ENCODE measurements at places on chromosomes 6 and 20.

GRCh38 chr6:14876778-14877613 is 368.9 kb upstream of the JARID2 start:
- no peak overlapping the region for H3K4me3 ChIP-seq
- H3K36me3 ChIP-seq, result no peaks in the 10 kb centered on the region
- H3K27ac ChIP-seq, result peak overlapping the region; percentile 99
- H3K4me1 ChIP-seq, result peaks cover 90% of the 10 kb centered on the region
- peak; percentile 99 for DNase-seq

- H3K27me3 ChIP-seq, result no peaks in the 10 kb centered on the region
- DNase-seq, result no peak
- H3K4me1 ChIP-seq, result no peaks in the 10 kb centered on the region
- H3K36me3 ChIP-seq, result no peaks in the 10 kb centered on the region
- H3K4me3 ChIP-seq, result no peak overlapping the region
- no peak overlapping the region for H3K27ac ChIP-seq
Measured at GRCh38 chr20:51365670-51366069, 176.8 kb downstream of the NFATC2 start.

GRCh38 chr6:150546457-150546856 is 53.2 kb upstream of the PLEKHG1 start:
- no peak overlapping the region for H3K4me3 ChIP-seq
- peaks cover 7% of the 10 kb centered on the region for H3K27me3 ChIP-seq
- H3K4me1 ChIP-seq, result no peaks in the 10 kb centered on the region
- DNase-seq, result no peak
- no peaks in the 10 kb centered on the region for H3K36me3 ChIP-seq

DNA sequence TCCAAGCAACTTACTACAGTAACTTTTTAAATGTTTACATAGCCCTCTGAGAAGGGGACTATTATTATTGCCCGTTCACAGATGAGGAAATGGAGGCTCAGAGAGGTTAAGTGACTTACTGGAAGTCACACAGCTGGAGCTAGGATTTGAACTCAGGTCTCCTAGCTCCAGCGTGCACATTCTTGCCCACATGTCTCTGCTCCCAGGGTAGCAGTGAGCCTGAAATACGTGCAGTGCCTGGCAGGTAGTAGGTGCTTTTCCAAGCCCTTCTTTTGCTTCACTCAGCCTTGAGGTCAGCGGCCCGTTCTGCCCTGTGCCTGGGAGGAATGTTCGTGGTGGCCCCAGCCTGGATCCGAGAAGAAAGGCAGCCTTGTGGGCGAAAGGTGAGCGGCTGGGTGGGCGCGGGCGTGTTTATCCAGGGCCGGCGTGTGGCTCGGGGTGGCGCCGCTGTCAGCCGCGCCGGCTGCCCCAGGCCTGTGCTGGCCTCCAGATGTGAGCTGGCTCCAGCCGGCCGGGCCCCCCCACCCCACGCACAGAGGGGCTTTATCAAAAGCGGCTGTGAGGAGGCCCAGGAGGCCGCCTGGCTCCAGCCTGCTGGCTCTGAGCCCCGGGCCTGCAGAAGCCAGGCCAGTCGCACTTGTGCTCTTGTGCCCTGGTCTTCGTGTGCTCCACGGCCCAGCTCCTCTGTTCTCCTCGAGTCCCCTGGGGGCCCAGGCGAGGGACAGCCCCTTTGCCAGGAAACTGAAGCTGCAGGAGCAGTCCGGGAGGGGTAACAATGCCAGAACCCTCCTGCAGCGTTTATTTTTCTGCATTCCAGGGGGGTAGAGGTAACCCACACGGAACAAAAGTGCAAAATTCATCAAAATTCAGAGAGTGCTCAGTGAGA is 58.1 kb downstream of the UBE2V1 start:
- no peak overlapping the region for H3K4me3 ChIP-seq
- no peak overlapping the region for H3K27ac ChIP-seq
- DNase-seq, result no peak
- H3K4me1 ChIP-seq, result peaks cover 22% of the 10 kb centered on the region

DNA sequence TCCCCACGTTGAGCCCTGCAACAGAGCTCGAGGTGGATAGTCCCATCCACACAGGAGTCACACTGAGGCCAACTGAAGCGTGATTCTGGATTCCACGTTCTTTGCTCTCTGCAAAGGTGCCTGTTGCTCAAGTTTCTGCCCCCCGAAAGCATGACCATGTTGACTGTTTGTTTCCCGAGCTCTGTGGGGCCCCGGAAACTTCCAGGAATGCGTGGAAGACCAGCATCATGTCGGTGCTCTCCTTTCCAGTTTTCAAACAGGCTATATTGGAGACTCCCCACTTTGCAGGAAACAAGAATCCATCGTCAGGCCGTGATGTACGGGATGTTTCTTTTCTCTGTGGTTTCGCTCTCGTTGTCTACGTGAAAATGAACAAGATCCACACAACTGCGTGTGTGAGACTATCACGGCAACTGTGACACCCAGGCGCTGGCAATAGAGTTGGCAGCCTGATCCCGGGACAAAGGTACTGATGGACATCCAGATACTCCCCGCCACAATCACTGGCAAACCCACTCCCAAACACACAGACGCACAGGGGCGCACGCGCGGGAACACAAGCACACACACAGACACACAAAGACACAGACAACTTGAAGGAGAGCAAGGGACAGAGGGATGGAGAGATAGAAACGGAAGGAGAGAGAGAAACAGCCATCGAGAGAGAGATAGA is 444.6 kb upstream of the DEFB115 start:
- H3K27ac ChIP-seq, result no peak overlapping the region
- no peak overlapping the region for H3K4me3 ChIP-seq
- no peaks in the 10 kb centered on the region for H3K4me1 ChIP-seq
- DNase-seq, result no peak
- H3K27me3 ChIP-seq, result no peaks in the 10 kb centered on the region
- H3K36me3 ChIP-seq, result no peaks in the 10 kb centered on the region

- no peak for DNase-seq
- no peak overlapping the region for H3K27ac ChIP-seq
- no peaks in the 10 kb centered on the region for H3K36me3 ChIP-seq
- peak overlapping the region; percentile 23 for H3K4me3 ChIP-seq
- peaks cover 14% of the 10 kb centered on the region for H3K4me1 ChIP-seq
Measured at GRCh38 chr20:46021361-46022359, 7.4 kb upstream of the SLC12A5 start.

DNA sequence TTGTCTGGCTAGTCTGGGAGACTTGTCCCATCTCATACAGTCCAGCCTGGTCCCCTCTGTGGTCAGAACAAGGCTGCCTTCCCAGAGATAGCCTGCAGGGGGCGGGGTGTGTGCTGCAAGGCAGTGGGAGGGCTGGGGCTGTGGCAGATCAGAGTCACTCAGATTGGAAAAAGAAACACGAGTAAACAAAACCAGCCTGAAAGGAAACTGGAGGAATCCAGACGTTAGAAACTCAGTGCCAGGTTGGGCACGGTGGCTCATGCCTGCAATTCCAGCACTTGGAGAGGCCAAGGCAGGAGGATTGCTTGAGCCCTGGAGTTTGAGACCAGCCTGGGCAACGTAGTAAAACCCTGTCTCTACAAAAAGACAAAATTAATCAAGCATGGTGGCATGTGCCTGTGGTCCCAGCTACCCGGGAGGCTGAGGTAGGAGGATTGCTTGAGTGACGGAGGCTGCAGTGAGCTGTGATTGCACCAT is 20.2 kb downstream of the LEMD2 start:
- H3K4me1 ChIP-seq, result peaks cover 4% of the 10 kb centered on the region
- no peak overlapping the region for H3K4me3 ChIP-seq
- H3K27me3 ChIP-seq, result no peaks in the 10 kb centered on the region
- DNase-seq, result peak; percentile 40

DNA sequence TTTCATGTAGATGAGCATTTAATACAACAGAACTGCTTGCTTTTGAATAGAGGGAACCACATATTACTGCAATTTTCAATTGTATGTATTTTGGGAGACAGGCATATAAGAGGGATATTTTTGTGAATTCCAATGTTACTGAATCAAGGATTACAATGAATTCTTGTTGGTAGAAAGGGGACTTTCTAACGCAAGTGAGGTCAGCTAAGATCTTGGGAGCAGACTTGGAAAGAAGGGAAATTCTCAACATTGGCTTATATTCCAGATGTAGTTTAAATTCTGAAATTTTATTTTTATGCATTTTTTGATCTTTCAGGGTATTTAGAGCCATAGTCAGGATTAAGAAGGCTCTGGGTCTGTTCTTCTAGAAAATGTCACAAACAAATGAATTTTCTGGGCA is 43.3 kb upstream of the CTAGE9 start:
- DNase-seq, result no peak
- no peak overlapping the region for H3K27ac ChIP-seq
- H3K36me3 ChIP-seq, result no peaks in the 10 kb centered on the region
- H3K27me3 ChIP-seq, result no peaks in the 10 kb centered on the region
- no peaks in the 10 kb centered on the region for H3K4me1 ChIP-seq

DNA sequence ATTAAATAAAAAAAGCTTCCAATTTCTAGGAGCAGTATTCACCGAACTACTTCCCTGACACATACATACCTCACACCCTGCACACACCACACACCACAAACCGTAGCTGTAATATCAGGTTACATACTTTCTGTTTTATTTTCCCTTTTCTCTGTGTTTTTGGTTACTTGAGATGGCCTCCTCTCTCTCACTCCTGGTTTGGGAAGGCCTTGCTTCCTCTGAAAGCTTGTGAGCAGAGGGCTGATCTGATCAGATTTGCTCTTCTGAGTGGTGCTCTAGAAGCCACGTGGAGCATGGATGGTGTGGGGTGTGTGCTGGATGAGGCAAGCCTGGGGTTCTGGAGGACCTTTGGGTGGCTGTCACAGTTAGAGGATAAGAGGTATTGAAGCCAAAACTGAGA is 20.9 kb downstream of the UTRN start:
- H3K36me3 ChIP-seq, result peaks cover 21% of the 10 kb centered on the region
- H3K27me3 ChIP-seq, result no peaks in the 10 kb centered on the region
- peaks cover under 1% of the 10 kb centered on the region for H3K4me1 ChIP-seq
- no peak for DNase-seq

DNA sequence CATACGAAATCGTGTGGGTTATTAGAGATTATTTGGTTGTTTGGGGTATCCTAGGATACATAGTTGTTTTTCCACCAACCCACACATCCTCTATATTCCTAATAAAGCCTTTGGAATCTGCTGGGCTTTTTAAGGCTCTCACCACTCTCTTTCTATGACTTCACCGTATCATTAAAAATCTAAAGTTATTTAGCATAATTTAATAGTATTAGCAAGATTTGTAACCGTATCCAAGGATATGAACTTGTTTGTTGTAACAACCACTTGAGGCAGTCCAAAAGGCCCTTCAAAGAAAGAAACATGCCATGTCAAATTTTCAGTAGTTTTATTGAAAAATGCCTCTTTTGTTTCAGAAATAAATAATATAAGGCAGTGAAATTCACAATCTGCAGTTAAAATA is 121.8 kb downstream of the COL12A1 start:
- DNase-seq, result no peak
- no peak overlapping the region for H3K27ac ChIP-seq
- peaks cover 30% of the 10 kb centered on the region for H3K27me3 ChIP-seq
- no peaks in the 10 kb centered on the region for H3K4me1 ChIP-seq

GRCh38 chr6:15905488-15906419 is 223.1 kb upstream of the MYLIP start:
- H3K27ac ChIP-seq, result peak overlapping the region; percentile 54
- H3K36me3 ChIP-seq, result no peaks in the 10 kb centered on the region
- peaks cover 51% of the 10 kb centered on the region for H3K4me1 ChIP-seq
- H3K4me3 ChIP-seq, result peak overlapping the region; percentile 12
- peak; percentile 66 for DNase-seq

DNA sequence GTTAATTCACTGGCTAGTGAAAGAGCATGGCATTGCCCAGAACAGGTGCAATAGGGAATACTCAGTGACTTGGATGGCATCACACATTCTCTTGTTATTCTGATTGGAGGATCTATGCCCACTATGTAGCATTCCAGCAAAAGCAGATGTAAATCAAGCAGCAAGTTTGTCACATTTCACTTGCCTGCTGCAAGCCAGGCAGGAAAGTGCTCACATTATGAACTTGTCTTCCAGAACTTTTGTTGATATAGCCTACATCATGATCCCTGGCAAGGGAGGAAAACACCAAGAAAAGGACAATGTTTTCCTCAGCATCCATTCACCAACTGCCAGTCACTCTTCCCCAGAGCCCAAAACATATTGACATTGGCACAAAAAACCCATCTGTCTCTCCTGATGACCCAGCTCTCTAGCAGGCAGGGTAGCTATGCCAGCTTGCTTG is 77.8 kb downstream of the ARHGAP18 start:
- peaks cover 48% of the 10 kb centered on the region for H3K36me3 ChIP-seq
- no peaks in the 10 kb centered on the region for H3K27me3 ChIP-seq
- no peak overlapping the region for H3K4me3 ChIP-seq
- DNase-seq, result no peak

GRCh38 chr20:37915434-37915787 is 12.5 kb downstream of the VSTM2L start:
- no peak overlapping the region for H3K27ac ChIP-seq
- H3K4me3 ChIP-seq, result no peak overlapping the region
- H3K27me3 ChIP-seq, result peaks cover 19% of the 10 kb centered on the region

- H3K4me3 ChIP-seq, result no peak overlapping the region
- H3K27ac ChIP-seq, result no peak overlapping the region
- H3K27me3 ChIP-seq, result no peaks in the 10 kb centered on the region
Measured at GRCh38 chr20:8200220-8200619, 68.2 kb downstream of the PLCB1 start.

- H3K4me3 ChIP-seq, result no peak overlapping the region
- peaks cover 6% of the 10 kb centered on the region for H3K27me3 ChIP-seq
- no peaks in the 10 kb centered on the region for H3K36me3 ChIP-seq
Measured at GRCh38 chr6:35385457-35386202, 43.3 kb downstream of the PPARD start.

- H3K27ac ChIP-seq, result peak overlapping the region; percentile 50
- no peaks in the 10 kb centered on the region for H3K27me3 ChIP-seq
- peak; percentile 79 for DNase-seq
- peak overlapping the region; percentile 29 for H3K4me3 ChIP-seq
Measured at GRCh38 chr6:6793388-6794250, 205.1 kb downstream of the LY86 start.

DNA sequence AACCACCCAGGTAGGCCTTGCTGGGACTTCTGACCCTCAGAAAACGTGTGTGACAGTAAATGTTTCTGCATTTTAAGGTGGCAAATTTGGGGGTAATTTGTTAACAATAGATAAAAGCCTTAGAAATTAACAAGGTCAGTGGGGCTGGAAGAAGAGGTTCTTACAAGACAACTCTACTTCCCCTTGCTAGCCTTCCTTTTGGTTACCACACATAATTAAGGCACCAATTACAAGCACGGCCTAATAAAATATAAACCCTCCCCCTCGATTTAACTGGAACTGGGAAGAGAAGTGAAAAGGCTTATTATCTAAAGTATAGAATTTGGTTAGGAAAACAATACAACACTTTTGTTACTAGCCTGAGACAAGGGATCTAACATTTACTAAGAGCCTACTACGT is 38.8 kb downstream of the ELOVL5 start:
- DNase-seq, result no peak
- no peak overlapping the region for H3K4me3 ChIP-seq
- H3K27ac ChIP-seq, result no peak overlapping the region

DNA sequence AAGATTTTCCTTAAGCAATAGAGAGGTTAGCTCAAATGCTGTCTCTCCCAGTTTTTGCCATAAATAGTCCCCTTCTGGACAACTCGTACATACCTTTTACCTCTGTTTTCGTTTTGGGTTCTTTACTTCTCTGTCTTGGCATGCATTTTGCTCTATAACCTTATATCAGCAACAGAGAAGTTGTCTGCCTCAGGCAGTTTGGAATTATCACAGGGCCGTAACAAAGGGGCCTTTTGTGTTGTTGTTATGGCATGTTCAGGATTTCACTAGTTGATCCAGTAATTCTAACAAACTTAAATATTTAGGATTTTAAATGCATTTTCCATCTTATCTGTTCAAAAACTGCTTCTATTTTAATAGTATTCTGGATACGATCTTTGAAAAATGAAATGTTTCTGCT is 259.8 kb downstream of the CD109 start:
- H3K27ac ChIP-seq, result no peak overlapping the region
- no peaks in the 10 kb centered on the region for H3K27me3 ChIP-seq
- H3K4me1 ChIP-seq, result no peaks in the 10 kb centered on the region
- no peak for DNase-seq
- H3K36me3 ChIP-seq, result no peaks in the 10 kb centered on the region
- H3K4me3 ChIP-seq, result no peak overlapping the region

Measured in CD14-positive monocyte (primary cell).